Kasumi-1 (cell line): ENCODE measurements at places on chromosomes 1 and 21.

GRCh38 chr1:10071640-10072039, 38.9 kb downstream of the UBE4B start:
- DNase-seq, result no peak

DNA sequence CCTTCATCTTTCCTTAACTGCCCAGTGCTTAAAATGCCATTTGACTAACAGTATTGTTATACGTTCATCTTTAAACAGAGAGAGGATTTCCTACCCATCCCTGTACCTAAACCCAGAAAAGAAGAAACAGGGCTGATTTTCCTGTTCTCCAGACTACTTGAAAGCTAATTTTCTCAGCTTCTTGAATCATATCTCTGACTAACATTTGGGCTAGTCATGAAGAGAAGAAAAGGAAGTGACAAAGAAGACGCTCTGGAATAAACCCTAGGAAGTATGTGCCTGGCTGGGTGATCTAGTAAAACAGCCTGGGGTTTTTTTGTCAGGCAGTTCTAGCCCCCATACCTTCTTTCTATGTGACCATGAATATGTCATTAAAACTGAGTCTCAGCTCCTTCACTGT, 44.8 kb upstream of the SGIP1 start:
- DNase-seq, result no peak

DNA sequence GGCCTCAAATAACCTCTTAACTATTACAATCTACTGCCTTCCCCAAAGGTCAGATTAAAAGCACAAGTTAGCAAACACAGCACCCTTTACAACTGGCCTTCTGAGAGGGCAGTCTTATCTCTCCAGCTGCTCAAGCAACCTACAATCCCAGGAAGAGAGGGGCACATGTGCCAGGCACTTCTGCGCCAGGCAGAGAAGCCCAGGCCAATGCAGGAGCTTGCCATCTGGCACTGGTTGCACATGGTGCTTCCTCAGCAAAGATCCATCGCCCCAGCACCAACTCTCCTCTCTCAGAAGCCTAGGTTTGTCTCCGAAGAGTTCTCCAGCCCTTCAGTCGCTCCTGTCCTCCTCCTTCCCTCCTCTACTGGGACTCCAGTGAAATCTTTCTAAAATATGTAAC, 2.5 kb downstream of the STK40 start:
- no peak for DNase-seq

- no peak for DNase-seq
These were observed 143.1 kb downstream of the S1PR1 start for GRCh38 chr1:101379950-101380349.

GRCh38 chr1:77016386-77016985, 149.2 kb downstream of the ST6GALNAC5 start:
- DNase-seq, result no peak

DNA sequence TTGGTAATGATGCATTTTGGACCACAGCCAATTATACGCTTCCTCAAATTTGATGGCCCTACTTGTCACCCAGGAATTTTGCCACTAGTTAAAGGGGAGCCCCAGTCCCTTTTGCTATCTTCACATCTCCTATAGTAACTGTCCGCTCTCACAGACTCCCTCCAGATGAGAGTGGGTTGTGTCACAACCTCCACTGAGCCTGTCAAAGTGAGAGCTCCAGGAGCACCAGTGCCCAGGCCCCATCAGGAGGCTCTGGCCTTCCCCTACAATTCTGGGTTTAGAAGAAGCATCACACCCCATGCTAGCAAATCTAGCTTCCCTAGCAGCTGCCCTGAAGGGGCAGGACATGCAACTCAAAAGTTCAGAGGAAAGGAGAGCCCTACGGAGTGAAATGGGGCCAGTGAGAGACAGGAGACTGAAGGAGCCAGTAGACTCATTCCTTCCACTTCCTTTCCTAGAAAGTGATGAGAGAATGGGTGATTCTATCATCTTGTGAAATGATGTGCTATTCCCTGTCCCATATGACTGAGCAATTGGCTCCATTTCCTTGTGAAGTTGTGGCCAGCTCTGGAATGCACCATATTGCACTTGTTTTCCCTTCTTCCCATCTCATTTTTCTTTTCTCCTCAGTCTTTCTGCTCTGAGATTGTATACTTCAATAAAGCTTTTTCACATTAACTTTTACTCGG, 541.3 kb downstream of the DPYD start:
- DNase-seq, result no peak

- no peak for DNase-seq
These were observed 188.0 kb downstream of the LMX1A start for GRCh38 chr1:165168467-165168866.

DNA sequence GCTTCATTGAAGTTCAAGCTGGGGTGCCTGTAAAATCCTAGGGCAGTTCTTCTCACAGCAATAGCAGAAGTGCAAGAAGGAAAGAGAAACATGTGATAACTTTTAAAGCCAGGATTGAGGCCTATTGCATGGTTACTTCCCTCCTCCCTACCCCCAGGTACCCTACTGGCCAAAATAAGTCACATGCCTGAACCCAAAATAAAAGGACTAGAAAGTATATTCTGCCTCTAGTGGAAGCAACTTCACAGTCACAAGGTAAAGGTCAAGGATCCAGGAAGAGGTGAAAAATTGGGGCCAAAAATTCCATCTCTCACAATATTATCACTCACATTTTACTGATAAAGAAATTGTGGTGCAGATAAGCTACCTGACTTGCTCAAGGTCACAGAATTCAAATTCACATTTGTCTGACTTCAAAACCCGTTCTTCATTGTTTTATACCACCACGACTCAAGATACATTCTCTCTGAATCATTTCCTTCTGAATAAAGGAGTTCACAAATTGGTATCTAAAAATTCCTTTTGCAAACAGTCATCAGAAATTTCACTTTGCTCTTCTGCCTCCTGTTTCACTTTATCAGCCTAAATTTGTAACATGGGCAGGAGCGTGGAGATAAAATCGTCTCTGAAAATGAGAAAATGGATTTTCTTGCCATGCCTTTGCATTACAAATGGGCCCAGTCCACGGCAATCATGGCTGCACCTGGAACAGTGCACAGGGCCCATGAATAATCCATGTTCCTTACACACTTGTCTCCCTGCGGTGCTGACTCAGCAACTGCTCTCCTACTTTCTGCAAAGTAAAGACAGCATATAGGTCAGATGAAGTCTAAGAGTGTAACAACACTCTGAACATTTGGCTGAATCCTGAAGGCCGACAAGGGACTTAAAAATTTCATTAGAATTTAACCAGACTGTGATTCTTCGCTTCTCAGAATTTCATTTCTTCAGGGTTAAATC, 485.3 kb upstream of the NFIA start:
- DNase-seq, result no peak

GRCh38 chr1:200242110-200243041, 167.5 kb downstream of the ZNF281 start:
- DNase-seq, result no peak

DNA sequence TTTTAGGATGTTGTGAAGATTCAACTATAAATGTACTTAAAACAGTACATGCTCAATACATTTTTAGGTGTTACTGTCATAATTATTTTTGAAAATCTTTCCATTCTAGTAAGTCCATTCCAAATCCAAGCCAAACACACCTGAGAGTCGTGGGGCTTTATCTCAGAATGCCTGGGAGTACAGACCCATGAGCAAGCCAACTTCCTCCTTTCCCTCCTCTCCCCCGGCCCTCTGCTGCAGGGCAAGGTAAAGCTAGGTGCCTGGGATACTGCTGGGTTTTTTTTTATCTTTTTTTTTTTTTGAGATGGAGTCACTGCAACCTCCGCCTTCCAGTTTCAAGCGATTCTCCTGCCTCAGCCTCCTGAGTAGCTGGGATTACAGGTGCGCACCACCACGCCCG, 16.5 kb downstream of the TMEM51 start:
- no peak for DNase-seq

DNA sequence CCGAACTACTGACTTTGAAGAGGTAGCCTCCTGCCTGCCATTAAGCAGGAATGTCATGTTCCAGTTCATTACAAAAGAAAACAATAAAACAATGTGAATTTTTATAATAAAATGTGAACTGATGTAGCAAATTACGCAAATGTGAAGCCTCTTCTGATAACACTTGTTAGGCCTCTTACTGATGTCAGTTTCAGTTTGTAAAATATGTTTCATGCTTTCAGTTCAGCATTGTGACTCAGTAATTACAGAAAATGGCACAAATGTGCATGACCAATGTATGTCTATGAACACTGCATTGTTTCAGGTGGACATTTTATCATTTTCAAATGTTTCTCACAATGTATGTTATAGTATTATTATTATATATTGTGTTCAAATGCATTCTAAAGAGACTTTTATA, 159.8 kb upstream of the SGIP1 start:
- DNase-seq, result no peak

DNA sequence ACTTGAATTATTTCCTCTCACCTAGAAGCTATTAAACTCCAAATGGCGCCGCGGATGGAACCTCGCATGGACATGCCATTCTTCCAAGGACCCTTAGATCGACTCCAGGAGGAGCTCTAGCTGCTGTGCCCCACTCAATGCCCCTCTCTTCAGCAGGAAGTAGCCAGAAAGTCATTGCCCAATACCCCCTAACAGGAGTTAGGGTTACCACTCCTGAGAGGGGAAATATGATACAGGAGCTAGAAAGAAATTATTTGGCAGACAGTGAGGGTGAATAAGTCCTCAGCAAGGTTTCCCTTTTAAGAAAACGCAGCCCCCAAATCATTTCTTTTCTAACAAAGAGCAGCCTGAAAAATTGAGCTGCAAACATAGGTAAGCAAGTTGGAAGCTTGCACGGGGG, 28.6 kb downstream of the TFB2M start:
- DNase-seq, result no peak

DNA sequence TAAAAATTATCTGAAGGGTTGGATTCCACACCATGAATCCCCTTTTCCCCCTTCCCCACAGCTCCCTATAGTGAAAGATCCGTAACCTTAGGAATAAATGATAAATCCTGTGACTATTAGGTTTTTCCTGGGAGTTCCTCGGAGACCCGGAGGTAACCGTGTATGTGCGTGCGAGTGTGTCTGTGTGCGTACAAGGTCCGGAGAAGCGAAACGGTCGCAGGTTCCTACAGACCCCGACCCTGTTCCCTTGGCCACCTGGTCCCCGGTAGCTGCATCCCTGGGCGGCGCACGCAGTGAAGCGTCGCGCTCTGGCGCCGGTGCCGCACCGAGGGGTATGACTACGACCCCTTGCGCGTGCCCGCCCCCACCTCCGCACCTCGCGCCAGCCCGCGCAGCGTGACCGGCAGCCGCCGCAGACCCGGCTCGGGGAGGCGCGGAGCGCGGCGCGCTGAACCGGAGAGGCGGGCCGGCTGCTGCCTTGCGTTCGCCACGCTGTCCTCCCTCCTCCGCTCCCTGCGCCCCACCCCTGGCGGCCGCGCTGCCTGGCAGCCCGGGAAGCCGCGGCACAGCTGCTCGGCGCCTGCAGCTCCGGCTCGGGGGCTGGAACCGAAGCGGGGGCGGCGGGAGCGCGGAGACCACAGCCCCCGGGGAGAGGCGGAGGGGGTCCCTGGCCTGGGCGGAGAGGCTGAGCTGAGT, at the start of gene AK5:
AK5 (plus strand) TSS at position 529 of the 696 bp plus-strand sequence. CDS start 295 bp downstream, outside the sequence.
- peak; percentile 21 for DNase-seq

DNA sequence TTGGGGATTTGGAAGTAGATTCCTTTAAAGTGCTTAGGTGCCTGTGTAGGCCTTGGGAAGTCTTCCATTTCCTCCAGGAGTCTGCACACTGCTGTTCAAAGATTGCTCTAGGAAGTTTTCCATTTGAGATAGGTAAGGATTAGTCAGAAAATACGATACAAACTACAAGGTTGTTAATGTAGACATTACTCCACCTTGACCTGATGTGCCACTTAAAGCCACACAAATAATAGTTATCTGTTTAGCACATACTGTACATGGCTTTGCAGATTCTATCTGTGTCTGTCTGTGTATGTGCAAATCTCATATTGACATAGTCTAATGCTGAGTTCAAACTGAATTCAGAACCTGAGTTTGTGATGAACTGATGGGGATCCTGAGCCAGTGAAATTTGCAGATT, 118.4 kb downstream of the RHOU start:
- DNase-seq, result no peak

GRCh38 chr1:205371871-205372660, 15.3 kb upstream of the KLHDC8A start:
- DNase-seq, result no peak

GRCh38 chr1:30750731-30751291, 6.8 kb downstream of the LAPTM5 start:
- DNase-seq, result no peak

DNA sequence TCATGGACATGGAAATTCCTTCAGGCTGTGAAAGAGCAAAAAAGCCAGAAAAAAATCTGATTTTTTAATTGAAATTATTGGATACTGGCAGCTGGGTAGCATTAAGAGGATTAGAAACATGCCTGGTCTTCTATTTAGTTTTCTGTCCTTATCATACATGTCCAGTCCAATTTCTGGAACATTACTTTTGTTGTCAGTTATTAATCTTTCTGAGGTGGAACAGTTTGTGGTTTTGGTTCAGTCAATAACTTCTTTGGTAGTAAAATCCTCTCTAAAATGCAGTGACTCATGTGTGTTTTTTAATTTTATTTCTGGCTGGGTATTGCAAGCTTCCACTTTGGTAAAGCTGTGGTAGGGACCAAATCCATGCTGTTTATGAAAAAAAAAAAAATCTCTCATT, 687.0 kb upstream of the ADGRL2 start:
- no peak for DNase-seq

- no peak for DNase-seq
These were observed 14.5 kb downstream of the KDF1 start for GRCh38 chr1:26945728-26946127.

DNA sequence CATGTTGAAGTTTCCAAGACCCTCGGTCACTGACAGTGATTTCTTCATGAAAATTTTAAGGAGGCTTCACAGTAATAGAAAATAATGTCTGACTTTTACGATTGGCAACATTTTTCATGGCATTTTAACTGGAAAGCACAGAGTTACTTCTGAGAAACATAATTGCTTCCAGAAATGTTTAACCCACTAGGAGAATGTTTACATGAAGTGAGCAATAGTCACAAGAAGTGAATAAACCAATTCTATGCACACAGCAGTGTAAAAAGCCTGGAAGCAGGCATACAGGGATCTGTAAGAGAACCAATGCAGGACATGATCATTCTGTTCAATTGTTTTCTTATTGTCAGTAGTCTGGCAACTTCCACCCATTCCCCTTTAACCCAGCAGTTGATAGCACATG, 316.2 kb upstream of the CXADR start:
- no peak for DNase-seq
